Peyer's patch (tissue), 4 donors: ENCODE measurements at places on chromosomes 11 and 22. TPM values are rescaled to one million over a fixed set of nuclear protein-coding genes. Genes with fewer than 3 reads are reported as not detected.

PAMR1 gene
- 11.9 TPM for total RNA-seq

OR2AG1 gene
- not detected for total RNA-seq

RIMBP3C gene
- 0.83 TPM for total RNA-seq

DNA sequence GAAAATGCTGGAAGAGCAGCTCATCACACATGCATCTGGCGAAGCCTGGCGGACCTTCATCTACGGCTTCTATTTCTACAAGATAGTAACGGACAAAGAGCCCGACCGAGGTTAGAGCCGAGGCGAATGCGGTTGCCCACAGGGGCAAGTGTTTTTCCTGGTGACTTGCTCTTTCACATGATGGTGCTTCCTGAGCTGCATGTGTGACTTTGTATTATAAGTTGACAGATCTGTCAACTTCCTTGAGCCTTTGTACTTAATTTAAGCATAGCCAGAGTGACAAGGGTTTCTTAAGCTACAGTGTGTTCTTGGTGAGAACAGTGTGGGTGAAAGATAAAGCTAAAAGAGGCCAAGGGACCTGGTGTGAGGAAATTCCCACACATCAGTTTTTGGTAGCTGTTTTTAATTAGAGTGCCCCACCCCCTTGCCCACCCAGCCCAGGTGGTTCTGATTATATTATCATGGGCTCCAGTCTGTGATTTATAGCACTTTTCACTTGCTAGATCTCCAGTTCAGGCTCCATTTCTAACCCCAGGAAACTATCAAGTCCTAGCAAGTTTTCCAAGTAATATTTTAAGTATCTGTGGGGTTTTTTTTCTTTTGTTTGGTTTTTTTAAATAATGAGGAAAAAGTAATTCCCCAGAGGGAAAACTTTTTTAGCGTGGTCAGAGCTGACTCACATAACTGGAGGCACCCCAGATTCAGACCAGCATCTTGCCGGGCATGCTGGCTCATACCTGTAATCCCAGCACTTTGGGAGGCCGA is 68.0 kb upstream of the YWHAH start:
- no peak for DNase-seq

DNA sequence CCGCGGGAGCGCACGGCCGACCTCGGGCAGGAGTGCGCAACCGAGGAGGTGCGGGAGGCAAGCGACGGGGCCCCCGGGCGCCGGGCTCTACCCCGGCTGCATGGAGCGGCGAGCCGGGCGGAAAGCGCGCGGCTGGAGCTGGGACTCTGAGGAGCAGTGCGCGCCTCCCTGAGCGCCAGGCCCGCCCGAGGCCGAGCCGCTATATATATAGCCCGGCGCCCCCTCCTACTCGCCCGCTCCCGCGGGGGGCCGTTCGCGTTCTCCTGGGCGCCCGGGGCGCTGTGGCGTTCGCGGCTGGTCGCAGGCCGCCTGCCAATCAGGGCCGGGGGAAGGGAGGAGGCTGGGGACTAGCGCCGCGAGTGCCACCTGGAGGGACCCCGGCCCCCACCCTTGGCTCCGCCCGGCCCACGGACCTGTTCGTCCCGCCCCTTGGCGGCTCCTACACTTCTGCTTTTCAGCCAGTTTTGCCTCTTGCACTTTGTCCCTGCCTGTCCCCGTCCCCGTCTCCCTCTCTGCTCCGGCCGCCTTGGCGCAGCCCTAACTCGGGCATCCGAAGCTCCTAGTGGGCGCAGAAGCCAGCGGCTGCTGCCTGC is at the start of gene FGF4:
Gene FGF4, minus strand, starts transcription at position 179 of the 593 bp plus-strand sequence. CDS start 257 bp downstream, outside the sequence.
- no peak for DNase-seq
